ENCODE measurements at places on chromosomes 7 and 10. TPM values are rescaled to one million over a fixed set of nuclear protein-coding genes. Genes with fewer than 3 reads are reported as not detected.

The ANKRD61 gene
- total RNA-seq: not detected

The GPR141 gene
- 1.9 TPM for total RNA-seq

The LRMDA gene
- total RNA-seq: 14.8 TPM

The FAM180A gene
- total RNA-seq: 3.6 TPM

The HMX3 gene
- total RNA-seq: 1.1 TPM

The NME8 gene
- total RNA-seq: not detected

The CYP26A1 gene
- total RNA-seq: 16.8 TPM

The SMKR1 gene
- total RNA-seq: 1.3 TPM

The GALNT17 gene
- 27.0 TPM for total RNA-seq

The STAM gene
- total RNA-seq: 42.2 TPM

The FANK1 gene
- total RNA-seq: 3.1 TPM

The NKX1-2 gene
- total RNA-seq: not detected

The FZD1 gene
- 24.0 TPM for total RNA-seq

The FKBP6 gene
- not detected for total RNA-seq

The SPDYE6 gene
- total RNA-seq: not detected
